Frontal cortex (tissue), 4 donors: ENCODE measurements at places on chromosomes 13 and 19.

DNA sequence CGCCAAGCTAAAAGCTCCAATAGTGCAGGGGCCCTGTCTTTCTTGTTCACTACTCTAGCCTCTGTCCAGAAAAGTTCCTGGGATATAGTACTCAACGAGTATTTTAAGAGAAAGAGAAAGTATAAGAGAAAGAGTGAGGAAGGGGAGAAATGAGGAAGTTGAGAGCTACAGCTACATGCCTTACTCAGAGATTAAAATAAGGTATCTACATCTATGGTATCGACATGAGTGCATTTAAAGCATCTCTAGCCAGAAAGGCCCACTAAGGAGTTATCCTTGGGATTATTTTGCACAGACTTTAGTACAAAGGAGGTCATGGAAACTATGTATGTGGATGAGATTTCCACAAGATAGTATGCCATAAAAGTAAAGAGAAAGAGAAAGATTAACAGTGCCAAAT is 28.5 kb downstream of the MYCBP2 start:
- no peak for DNase-seq

DNA sequence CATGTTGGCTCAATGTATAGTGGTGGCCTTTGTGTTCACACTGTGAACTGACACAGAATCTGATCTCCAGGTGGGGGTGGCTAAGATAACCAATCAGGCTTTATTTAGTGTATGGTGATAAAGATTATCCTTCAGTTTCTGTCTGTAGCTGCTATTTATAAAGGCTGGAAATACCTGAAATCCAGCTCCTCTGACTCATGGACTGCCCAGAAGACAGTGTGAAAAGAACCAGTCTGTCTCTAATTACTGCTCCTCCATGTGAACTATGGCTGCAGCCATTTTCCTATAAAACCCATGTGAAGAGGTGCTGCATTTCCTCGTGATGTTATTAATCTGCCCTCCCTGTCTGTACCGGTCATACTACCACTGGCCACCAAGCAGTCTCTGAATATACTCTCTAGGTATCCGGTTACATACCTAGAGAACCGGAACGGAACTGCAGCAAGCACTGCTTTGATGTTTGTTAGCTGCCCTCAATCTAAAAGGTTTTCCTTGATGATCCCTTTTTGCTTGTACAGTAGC is 238.0 kb downstream of the LHFPL6 start:
- DNase-seq, result no peak

DNA sequence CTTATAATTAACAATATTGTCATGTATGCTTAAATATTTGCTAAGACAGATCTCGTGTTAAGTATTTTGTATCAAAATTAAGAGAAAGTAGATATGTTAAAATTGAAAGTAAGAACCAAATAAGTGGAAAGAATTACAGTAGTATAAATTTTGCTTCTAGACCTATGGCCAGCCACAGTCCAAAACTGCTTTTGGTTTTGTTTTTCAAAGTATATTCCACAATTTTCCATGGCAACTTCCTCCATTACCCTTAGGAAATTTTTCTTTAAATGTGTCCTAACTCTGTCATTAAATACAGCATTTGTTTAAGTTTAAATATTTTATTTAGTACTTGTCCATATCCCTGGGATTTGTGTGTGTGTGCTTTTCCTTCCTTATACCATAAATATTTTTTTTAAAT is 689.0 kb downstream of the DIAPH3 start:
- DNase-seq, result no peak

DNA sequence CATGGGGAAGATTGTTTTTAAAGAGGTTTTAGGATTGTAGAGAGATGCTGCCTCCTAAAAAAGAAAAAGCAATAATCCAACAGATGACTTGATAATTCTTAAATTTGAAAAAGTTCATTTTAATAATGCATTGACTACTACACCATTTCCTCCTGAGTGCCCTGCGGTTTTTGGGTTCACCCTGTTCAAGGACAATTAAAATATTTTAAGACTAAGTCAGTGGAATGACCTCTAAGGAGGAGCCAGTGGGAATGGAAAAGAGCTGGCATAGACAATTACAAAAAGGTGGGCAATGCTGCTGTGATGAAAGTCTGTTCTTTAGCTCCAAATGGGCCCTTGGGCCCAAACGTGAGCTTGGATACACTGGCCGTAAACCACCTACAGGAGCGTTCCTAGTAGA is 217.8 kb downstream of the LHFPL6 start:
- no peak for DNase-seq
